Posterior vena cava (tissue), 2 donors: ENCODE measurements at places on chromosomes 16 and 17. TPM values are rescaled to one million over a fixed set of nuclear protein-coding genes. Genes with fewer than 3 reads are reported as not detected.

GRCh38 chr17:1914661-1915083, 84.9 kb downstream of the RPA1 start:
- DNase-seq, result no peak

The LRRC46 gene
- not detected for total RNA-seq

The KRT34 gene
- not detected for total RNA-seq

- DNase-seq, result no peak
Observed at GRCh38 chr17:74392848-74393247, 25.5 kb downstream of the GPR142 start.

DNA sequence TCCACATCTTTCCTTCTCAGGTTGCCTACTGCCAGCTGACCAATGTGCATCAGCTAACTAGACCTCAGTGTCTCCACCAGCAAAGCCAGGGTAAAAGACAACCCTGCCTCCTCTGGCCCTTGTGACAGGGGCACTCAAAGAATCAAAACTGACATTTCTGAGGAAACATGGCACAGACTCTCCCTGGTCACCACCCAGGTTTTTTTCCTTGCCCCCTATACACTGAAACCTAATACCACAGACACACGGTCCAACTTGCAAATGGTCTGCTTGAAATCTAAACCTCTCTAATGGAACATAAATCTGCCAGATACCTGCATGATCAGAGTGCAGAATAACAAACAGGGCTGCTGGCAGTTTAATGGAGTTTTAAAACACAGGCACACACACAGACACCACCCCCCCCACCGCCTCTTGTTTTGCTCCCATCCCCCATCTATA, 19.5 kb upstream of the CORO6 start:
- DNase-seq, result no peak

The METTL26 gene
- total RNA-seq, result 63.2 TPM

The POLR3K gene
- total RNA-seq, result 7.4 TPM

- DNase-seq, result no peak
Observed at GRCh38 chr17:40470932-40471828, 27.9 kb downstream of the IGFBP4 start.

DNA sequence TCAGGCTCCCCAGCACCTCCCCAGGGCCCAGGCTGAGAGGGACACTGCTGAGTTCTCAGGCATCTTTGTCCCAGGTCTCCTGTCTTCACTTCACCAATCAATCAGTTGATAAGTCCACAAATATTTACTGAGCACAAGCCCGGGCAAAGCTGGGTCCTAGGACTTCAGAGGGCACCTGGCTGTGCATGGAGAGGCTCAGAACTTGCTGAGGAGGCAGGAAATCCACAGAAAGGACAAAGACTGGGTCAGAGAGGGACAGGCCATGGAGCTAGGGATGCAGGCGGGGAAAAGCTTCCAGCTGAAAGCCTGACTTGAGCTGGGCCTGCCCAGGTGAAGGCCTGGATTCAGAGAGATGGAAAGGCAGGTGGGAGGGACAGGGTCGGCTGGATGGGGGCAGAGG, 33.2 kb upstream of the C1QL1 start:
- no peak for DNase-seq

The CNGB1 gene
- total RNA-seq, result not detected

The MIS12 gene
- 13.5 TPM for total RNA-seq

The TPSG1 gene
- 1.3 TPM for total RNA-seq

DNA sequence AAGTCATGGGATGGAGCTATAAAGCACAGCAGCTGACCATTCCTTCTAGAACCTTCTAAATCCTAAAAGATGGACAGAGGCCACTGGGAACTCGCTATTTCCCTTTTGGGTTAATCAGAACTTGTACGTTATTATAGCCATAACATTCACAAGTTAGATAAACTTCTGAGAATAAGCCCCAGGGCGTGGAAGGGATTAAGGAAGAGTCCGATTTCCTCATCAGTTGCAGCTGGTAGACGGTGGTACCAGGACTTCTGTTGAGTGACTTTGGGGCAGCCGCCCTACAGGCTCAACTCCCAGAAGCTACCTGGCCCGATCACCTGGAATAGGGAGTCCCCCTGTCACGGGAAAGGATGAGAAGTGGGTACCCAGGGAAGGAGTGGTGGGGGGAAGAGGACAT, 370.1 kb upstream of the ZFHX3 start:
- DNase-seq, result no peak

- DNase-seq, result no peak
Observed at GRCh38 chr17:71301063-71301462, 819.8 kb upstream of the SOX9 start.
